ENCODE measurements at places on chromosomes 1 and 21.

DNA sequence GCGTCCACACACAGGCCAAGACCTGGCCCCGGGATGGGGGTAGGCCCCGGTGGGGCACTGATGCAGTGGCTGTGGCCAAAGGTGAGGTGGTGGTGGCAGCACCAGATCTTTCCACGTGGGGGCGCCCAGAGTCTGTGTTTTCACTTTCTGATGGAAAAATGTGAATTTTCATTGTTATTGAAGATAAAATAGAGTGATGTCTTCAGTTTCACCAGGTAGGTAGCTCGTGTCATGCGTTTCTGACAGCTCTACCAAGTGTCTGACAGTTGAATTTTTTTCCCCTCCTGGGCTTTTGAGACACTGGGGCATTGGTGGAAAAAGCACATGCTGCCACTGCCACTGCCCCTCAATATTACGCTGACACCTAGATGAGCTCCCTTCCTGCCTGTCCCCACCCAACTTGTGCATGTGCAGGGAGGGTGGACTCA, 40.0 kb upstream of the MAGOH start:
- H3K4me1 ChIP-seq, result peaks cover 5% of the 10 kb centered on the region
- peak; percentile 93 for DNase-seq
- peaks cover 45% of the 10 kb centered on the region for H3K36me3 ChIP-seq

GRCh38 chr1:97307568-97307967, 586.0 kb downstream of the PTBP2 start:
- H3K4me3 ChIP-seq, result no peak overlapping the region
- no peak overlapping the region for H3K27ac ChIP-seq
- no peaks in the 10 kb centered on the region for H3K4me1 ChIP-seq
- H3K36me3 ChIP-seq, result no peaks in the 10 kb centered on the region

- H3K4me1 ChIP-seq, result peaks cover 29% of the 10 kb centered on the region
- no peak for DNase-seq
- H3K36me3 ChIP-seq, result no peaks in the 10 kb centered on the region
- no peak overlapping the region for H3K27ac ChIP-seq
- peaks cover 45% of the 10 kb centered on the region for H3K27me3 ChIP-seq
- H3K4me3 ChIP-seq, result no peak overlapping the region
Observed at GRCh38 chr1:240609527-240610060, 2.4 kb downstream of the GREM2 start.

DNA sequence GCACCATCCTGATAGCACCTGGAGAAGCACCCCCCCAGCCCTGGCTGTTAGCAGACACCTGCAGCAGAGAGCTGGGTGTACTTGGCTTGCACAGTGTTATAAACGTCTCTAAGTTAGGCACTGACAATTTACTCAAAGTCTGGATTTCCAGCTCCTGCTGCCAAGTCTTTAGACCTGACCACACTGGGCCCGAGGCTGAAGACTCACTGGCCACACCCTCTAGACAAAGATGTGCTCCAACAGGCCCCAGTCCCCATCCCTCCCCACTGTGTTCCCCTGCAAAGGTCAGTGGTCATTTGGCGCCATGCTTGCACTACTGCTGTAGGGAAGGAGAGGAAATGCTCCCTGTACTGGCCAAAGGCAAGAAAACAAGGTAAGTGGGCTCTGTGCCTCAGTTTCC, 31.1 kb downstream of the PADI6 start:
- H3K4me3 ChIP-seq, result no peak overlapping the region
- H3K27ac ChIP-seq, result no peak overlapping the region
- DNase-seq, result no peak
- no peaks in the 10 kb centered on the region for H3K4me1 ChIP-seq

DNA sequence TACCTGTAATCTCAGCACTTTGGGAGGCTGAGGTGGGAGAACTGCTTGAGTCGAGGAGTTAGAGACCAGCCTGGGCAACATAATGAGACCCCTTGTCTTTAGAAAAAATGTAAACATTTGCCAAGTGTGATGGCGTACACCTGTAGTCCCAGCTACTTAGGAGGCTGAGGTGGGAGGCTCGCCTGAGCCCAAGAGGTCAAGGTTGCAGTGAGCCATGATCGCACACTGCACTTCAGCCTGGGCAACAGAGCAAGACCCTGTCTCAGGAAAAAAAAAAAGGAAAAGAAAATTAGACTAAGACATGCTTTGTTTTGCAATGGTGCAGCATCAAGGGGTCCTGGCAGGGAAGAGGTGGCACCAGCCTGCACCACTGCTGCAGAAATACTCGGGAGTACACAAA, 16.8 kb upstream of the GPR157 start:
- H3K4me3 ChIP-seq, result no peak overlapping the region
- H3K27me3 ChIP-seq, result peaks cover 1% of the 10 kb centered on the region
- no peaks in the 10 kb centered on the region for H3K4me1 ChIP-seq
- peaks cover 7% of the 10 kb centered on the region for H3K36me3 ChIP-seq
- DNase-seq, result no peak

- no peaks in the 10 kb centered on the region for H3K27me3 ChIP-seq
- peaks cover 21% of the 10 kb centered on the region for H3K36me3 ChIP-seq
- H3K27ac ChIP-seq, result no peak overlapping the region
- peaks cover 15% of the 10 kb centered on the region for H3K4me1 ChIP-seq
Observed at GRCh38 chr1:88697503-88697902, 13.4 kb downstream of the PKN2 start.

DNA sequence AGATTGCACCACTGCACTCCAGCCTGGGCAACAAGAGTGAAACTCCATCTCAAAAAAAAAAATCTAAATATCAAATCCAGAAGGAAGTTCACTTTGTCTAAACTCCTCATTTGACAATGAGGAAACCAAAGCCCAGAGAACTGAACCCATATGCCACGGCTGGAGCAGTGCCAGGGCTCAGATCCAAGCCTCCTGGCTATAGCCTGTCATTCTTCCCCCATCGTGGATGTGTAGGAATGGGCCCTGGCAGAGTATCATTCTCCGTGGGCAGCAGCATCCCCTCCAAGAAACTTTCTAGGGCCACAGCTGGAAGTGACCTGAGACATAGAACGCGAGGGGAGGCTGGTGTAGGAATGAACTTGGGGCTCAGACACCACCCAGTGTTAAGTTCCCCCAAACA, 47.2 kb downstream of the CAPN9 start:
- H3K27me3 ChIP-seq, result peaks cover 2% of the 10 kb centered on the region
- no peak overlapping the region for H3K4me3 ChIP-seq
- no peak for DNase-seq
- H3K36me3 ChIP-seq, result no peaks in the 10 kb centered on the region
- no peak overlapping the region for H3K27ac ChIP-seq
- H3K4me1 ChIP-seq, result no peaks in the 10 kb centered on the region

DNA sequence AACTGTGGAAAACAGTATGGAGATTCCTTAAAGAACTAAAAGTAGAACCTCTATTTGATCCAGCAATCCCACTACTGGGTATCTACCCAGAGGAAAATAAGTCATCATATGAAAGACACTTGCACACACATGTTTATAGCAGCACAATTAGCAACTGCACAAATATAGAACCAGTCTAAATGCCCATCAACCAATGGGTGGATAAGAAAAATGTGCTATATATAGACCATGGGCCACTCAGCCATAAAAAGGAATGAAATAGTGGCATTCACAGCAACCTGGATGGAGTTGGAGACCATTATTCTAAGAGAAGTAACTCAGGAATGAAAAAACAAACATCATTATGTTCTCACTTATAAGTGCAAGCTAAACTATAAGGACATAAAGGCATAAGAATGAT, 105.0 kb upstream of the PGBD5 start:
- peaks cover 12% of the 10 kb centered on the region for H3K27me3 ChIP-seq
- H3K36me3 ChIP-seq, result no peaks in the 10 kb centered on the region
- H3K4me3 ChIP-seq, result no peak overlapping the region
- no peak overlapping the region for H3K27ac ChIP-seq
- no peak for DNase-seq

DNA sequence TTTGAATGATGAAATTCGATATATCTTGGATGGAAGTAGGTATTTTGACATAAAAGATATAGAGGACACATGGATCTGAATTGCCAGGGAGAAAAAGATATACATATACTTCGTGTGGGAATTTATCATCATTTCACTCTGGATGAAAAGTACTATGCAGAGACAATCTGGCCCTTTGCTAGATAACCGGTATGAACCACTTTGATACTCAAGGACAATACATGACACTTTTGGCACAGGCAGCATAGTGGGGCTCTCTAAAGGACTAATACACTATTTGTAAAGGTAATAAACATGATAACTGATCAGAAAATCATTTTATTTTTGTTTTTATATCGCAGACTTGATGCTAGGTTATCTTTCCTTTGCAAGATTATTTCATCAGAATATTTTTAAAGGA, 24.2 kb downstream of the JAK1 start:
- H3K4me1 ChIP-seq, result peaks cover 27% of the 10 kb centered on the region
- H3K4me3 ChIP-seq, result no peak overlapping the region
- H3K27ac ChIP-seq, result no peak overlapping the region
- H3K27me3 ChIP-seq, result no peaks in the 10 kb centered on the region
- H3K36me3 ChIP-seq, result peaks cover 24% of the 10 kb centered on the region

DNA sequence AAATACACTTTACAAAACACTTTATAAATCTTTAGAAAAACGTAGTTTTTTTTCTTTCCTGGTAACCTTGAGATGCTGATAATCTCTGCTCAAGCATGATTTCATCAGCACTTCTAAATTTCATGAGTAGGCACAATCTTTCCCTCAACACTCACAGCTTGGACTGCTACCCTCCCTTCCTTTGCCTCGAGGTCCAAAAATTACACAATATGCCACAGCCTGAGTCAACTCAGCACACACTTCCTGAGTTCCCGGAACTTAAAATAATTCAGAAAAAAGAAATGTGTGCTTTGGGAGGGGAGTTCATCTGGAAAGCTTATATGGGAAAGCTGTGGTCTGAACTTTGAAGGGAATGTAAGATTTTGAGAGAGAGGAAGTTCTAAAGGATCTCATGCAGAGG, 5.9 kb downstream of the CLCA2 start:
- no peak overlapping the region for H3K4me3 ChIP-seq
- H3K27ac ChIP-seq, result no peak overlapping the region
- DNase-seq, result peak; percentile 59

GRCh38 chr1:208101661-208102431, 142.3 kb downstream of the PLXNA2 start:
- no peaks in the 10 kb centered on the region for H3K36me3 ChIP-seq
- no peaks in the 10 kb centered on the region for H3K4me1 ChIP-seq
- peaks cover 2% of the 10 kb centered on the region for H3K27me3 ChIP-seq
- H3K27ac ChIP-seq, result no peak overlapping the region
- DNase-seq, result no peak

GRCh38 chr1:44090429-44091252, 28.0 kb upstream of the KLF17 start:
- no peak overlapping the region for H3K27ac ChIP-seq
- DNase-seq, result no peak
- no peaks in the 10 kb centered on the region for H3K4me1 ChIP-seq
- H3K27me3 ChIP-seq, result peaks cover 28% of the 10 kb centered on the region

DNA sequence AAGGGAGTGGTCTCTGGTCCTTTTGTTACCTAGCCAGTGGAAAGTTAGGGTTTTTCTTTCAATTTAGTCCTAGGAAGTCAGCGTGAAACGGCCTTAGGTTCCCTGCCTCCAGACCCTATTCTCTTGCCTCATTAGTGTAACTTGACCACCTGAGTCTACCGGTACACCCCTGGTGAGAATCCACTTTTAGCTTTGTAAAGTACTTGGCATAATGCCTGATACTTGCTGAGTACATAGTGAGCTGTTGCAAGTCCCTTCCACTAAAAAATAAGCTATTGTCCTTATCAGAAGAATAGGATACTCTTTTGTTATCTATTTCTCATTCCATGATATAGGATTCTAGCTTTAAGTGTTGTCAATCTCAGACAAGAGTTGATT, 228.8 kb downstream of the ST6GALNAC3 start:
- H3K27ac ChIP-seq, result no peak overlapping the region
- no peaks in the 10 kb centered on the region for H3K27me3 ChIP-seq
- H3K36me3 ChIP-seq, result no peaks in the 10 kb centered on the region
- no peak for DNase-seq
- H3K4me3 ChIP-seq, result no peak overlapping the region

DNA sequence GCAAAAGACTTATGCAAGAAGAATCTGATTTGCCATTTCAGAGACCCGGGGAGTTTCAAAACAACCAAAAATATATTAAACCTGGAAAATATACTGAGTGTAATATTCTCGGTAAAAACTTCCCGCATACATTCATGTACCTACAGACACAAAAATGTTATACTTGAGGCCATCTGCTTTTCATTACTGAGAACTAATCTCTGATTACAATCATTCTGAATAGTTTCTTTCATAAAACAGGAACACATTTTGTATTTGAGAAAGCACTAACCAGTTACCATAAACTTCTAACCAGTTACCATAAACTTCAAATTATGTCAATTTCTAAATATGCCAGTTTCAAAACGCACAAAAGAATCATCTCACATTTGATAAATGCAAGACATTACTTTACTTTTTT, 7.8 kb downstream of the ZNHIT6 start:
- no peak for DNase-seq
- peaks cover 49% of the 10 kb centered on the region for H3K36me3 ChIP-seq
- no peaks in the 10 kb centered on the region for H3K27me3 ChIP-seq
- H3K4me3 ChIP-seq, result no peak overlapping the region
- no peak overlapping the region for H3K27ac ChIP-seq
- H3K4me1 ChIP-seq, result peaks cover 14% of the 10 kb centered on the region

- H3K27me3 ChIP-seq, result no peaks in the 10 kb centered on the region
- H3K4me3 ChIP-seq, result no peak overlapping the region
- no peak for DNase-seq
Observed at GRCh38 chr1:19738076-19738475, 61.6 kb downstream of the TMCO4 start.

DNA sequence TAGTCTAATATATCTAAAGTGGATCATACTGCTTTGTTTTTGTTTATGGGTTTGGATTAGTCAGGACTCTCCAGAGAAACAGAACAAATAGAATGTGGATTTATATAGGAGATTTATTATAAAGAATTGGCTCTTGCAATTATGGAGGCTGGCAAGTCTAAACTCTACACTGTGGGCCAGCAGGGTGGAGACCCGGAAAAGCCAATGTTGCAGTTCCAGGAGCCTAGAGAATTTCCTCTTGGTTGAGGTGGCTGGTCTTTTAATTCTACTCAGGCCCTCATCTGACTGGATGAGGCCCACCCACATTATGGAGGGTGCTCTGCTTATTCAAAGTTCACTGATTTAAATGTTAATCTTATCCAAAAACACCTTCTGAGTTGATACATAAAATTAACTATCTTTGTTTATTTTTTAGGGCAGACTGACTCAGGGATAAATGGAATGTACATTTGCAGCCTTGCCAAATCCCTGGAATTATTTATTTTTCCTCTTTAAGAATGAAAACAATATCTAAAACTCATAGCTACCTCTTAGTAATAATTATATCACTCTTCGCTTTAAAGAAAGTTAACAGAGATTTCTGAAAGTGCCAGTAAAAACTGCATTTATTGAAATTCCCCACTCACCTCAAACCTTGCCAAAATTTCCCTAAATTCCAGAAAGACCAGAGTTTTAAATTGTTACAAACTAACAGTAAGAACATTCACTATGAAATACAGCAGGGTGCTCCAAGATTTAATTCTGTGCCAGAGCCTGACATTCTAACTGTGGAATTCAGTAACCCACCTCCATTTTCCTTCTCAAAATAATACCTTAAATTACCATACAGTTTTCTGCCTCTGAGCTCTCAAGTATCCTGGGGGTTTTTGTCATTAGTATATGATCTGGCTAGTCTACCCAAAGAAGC, 36.6 kb upstream of the SSX2IP start:
- H3K36me3 ChIP-seq, result no peaks in the 10 kb centered on the region
- H3K27me3 ChIP-seq, result peaks cover 41% of the 10 kb centered on the region
- DNase-seq, result no peak

GRCh38 chr1:241641773-241642592, 1.8 kb upstream of the CHML start:
- no peak overlapping the region for H3K4me3 ChIP-seq
- peaks cover 3% of the 10 kb centered on the region for H3K27me3 ChIP-seq
- H3K36me3 ChIP-seq, result peaks cover 14% of the 10 kb centered on the region
- DNase-seq, result no peak
- no peak overlapping the region for H3K27ac ChIP-seq

Measured in activated CD4-positive, alpha-beta T cell treated with anti-CD3 and anti-CD28 coated beads, Interleukin-2, amount 10 ng/mL, durations not matched to agents 24 days and 14 days (primary cell).